ENCODE measurements at places on chromosomes 16 and 17.
A peak's percentile ranks its signal among the peaks of the same experiment; 100 is the strongest.

DNA sequence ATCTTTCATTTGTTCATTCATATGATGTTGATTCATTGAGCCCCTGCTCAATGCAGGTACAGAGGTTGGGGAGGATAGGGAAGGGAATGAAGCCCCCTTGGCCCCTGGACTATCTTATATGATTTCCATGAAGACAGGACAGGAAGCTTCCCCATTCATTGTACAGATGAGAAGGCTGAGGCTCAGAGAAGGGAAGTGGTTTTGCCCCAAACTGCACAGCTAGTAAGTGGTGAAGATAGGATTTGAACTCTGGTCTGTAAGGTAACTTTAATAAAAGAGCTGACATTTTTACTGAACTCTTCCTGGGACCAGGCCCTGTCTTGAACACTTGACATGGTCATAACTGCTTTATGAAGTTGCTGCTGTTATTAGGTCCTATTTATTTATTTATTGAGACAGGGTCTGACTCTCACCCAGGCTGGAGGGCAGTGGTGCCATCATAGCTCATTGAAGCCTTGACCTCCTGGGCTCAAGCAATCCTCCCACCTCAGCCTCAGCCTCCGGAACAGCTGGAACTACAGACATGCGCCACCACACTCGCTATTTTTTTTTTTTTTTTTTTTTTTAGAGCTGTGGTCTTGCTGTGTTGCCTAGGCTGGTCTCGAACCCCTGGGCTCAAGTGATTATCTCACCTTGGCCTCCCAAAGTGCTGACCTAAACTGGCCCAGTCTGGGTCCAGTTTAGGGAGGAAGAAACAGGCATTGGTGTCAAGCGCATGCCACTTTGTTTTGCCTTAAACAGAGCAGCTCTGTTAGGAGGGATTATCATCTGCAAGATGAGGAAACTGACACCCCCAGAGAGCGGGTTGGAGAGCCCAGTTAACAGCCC, 5.0 kb downstream of the CTF1 start:
- DNase-seq: no peak

DNA sequence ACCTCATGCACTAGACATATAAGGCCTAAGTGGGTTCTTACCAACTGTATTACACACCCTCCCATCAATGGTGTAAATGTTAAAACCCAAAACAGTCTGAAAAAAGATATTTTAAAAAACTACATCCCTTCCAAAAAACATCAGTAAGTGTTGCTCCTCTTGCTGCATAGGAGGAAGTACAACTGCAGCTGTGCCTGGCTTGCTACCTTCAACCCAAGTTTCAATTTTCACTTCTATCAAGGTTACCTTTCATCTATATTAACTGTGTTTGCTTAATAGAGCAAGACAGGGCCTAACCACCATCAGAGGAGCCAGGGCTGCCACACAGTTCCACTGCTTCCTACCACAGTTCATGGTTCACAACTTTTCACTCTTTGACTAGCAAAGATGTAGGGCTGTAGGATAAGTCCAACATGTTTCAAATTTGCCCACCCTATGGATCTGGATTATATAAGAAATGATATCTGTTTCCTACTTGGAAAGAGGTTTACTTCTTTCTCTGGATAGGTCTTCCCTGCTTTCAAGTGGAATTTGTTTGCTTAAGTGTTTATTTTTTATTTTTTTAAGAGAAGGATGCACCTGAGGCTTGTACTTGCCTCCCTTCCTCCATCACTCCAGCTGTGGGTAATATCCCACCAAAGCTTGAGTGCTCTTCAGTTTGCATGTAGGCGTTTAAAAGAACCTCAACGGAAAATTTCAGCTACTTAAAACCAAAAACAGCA, 56.7 kb downstream of the GRB7 start:
- DNase-seq: no peak

- peak; percentile 94 for DNase-seq
These were observed 122.6 kb downstream of the SOCS1 start for GRCh38 chr16:11133344-11133943.

DNA sequence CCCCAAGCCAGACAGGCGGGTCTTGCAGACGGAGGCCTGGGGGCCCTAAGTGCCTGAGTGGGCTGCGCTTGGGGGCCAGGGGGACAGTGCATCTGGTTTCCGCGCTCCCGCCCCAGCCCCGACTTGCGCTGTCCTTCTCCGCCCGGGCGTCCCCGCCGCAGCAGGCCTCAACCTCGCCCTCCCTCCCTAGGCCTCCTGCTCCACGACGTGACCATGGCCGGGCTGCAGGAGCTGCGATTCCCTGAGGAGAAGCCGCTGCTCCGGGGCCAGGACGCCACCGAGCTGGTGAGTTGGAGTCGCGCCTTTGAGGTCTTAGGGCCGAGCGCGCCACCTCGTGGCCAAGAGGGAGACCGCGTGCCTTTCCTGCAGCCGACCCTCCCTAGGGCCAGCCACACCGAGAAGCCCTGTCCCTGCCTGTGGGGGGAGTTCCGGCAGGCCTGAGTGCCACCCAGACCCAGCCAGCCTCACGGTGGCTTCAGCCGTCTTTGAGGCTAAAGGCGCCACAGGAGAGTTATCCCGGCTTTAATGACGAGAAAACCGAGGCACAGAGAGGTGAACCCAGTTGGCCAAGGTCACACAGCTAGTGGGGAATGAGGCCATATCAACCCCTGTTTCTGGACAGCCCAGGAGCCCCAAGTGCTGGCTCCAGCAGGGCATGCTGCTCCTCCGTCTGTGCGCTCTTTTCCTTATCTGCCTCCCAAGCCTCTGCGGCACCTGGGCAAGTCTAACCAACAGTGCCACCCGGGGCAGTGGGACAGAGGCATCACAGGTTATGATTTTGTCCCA, 12.2 kb upstream of the NDRG4 start:
- peak; percentile 73 for DNase-seq

GRCh38 chr16:75096656-75097055, 19.9 kb downstream of the LDHD start:
- no peak for DNase-seq

DNA sequence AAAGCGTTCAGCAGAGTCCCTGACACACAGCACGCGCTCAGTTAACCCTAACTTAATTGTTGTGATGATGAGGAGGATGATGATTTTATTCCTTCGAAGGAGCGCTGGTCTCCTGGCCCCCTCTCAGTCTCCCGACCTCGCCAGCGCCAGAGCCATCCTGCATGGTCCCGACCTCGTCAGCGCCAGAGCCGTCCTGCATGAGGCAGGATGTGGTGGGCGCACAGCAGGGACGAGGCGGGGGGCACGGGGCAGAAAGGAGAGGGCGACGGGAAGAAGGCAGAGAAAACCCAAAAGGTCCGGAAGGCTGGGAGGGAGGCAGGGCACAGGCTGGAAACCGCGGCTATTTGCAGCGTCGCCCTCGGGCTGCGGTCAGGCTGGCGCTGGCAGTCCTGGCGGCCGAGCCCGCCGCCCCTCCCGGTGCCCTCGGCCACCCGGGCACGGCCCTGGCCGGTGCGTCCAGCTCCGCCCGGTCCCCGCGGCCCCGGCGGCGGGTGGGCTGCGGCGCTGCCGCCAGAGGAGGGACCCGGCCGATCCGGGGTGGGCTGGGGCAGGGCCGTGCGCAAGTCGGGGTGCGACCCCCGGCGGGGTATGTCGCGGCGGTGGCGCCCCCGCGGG, 3.0 kb upstream of the TAC4 start:
- DNase-seq: no peak

GRCh38 chr16:65763640-65764305, 602.7 kb upstream of the CDH5 start:
- no peak for DNase-seq
